ENCODE measurements at places on chromosomes 1 and 21. TPM values are rescaled to one million over a fixed set of nuclear protein-coding genes. Genes with fewer than 3 reads are reported as not detected.

Gene OR2T5
- total RNA-seq: not detected

Gene OVAAL
- total RNA-seq: not detected

Gene CHD5
- total RNA-seq: 0.94 TPM

Gene GSTM5
- 0.24 TPM for total RNA-seq

Gene TNFRSF1B
- 2.9 TPM for total RNA-seq

Gene PCNX2
- total RNA-seq: 46.1 TPM

Gene BATF3
- 7.3 TPM for total RNA-seq

Gene SPATA21
- not detected for total RNA-seq

Gene PPIAL4G
- not detected for total RNA-seq

Gene NCF2
- total RNA-seq: not detected

Gene MAP3K7CL
- total RNA-seq: not detected

Gene ADAMTS4
- total RNA-seq: 7.2 TPM

Gene DEPDC1
- total RNA-seq: 36.7 TPM

Gene LCK
- total RNA-seq: 75.3 TPM

Gene TNFAIP8L2
- total RNA-seq: not detected

Gene PADI3
- total RNA-seq: 0.37 TPM

Gene PCSK9
- total RNA-seq: 33.8 TPM

Gene CSF3R
- not detected for total RNA-seq

Gene SERTAD4
- total RNA-seq: 3.2 TPM

Gene MATN1
- 0.28 TPM for total RNA-seq

Gene RORC
- total RNA-seq: 0.52 TPM

Gene PLPPR4
- 2.2 TPM for total RNA-seq

Gene TRIM63
- total RNA-seq: not detected
